ENCODE measurements at places on chromosomes 6 and 20. TPM values are rescaled to one million over a fixed set of nuclear protein-coding genes. Genes with fewer than 3 reads are reported as not detected.

GRCh38 chr6:35468980-35469750 lies 964 bp downstream of the RPL10A start:
- DNase-seq, result peak; percentile 32

DNA sequence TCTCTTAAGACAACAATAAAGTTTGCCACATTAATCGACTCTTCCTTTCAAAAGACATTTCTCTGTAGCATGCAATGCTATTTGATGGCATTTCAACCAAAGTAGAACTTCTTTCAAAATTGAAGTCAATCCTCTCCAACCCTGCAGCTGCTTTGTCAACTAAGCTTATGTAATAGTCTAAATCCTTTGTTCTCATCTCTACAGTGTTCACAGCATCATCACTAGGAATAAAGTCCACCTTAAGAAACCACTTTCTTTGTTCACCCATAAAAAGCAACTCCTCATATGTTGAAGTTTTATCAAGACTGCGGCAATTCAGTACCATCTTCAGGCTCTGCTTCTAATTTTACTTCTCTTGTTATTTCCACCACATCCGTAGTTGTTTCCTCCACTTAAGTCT lies 11.5 kb upstream of the BLOC1S5 start:
- no peak for DNase-seq

GRCh38 chr20:3115190-3116107 lies 30.9 kb upstream of the AVP start:
- DNase-seq, result peak; percentile 57

DNA sequence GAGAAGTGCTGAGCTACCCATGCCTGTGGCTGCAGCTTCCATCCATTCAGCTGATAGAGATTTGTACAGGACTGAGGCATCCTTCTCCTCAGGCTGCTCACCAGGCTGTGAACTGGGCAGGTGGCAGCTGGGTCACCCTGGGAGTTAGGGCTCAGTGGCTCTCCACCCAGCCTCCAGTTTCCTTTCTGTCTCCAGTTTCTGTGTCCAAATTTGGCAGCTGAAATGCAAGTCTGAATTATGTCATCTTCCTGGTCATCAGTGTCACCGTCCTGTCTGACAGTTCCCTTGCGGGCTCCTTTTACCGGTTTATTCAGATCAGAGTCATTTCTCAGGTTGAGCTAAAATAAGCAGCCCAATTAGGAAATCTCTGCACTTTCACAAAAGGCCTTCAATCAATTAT lies 93.3 kb downstream of the EDN1 start:
- DNase-seq, result no peak

GRCh38 chr6:161374971-161375873 lies 101.4 kb upstream of the AGPAT4 start:
- DNase-seq, result peak; percentile 42

DNA sequence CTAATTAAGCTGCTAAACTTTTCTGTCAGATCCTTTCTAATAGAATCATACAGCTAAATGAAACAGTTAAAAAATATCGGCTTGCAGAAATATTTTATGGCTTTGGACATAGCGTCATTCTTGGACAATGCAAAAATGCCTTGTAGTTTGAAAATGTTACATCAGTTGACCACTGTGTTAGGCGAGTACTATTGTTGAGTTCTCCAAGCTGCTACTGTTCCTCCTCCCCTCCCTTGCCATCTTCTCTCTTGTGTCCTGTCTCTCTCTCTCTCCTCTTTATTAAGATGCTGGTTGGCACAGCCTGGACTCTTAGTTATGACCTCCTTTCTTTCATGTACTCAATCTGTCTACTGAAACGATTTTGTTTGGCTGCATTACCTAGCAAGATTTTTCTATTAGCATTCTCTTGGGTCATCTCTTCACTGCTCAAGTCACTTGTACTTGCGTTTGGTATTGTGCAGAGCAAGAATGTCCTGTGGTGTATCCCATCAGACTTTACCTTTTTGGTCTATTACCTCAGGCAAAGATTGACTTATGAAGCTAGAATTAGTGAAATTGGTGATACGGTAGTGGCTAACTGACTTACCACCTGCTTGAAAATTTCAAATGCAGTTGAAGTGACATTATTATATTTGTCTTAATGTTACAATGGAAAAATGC lies 127.9 kb downstream of the FARS2 start:
- DNase-seq, result no peak

DNA sequence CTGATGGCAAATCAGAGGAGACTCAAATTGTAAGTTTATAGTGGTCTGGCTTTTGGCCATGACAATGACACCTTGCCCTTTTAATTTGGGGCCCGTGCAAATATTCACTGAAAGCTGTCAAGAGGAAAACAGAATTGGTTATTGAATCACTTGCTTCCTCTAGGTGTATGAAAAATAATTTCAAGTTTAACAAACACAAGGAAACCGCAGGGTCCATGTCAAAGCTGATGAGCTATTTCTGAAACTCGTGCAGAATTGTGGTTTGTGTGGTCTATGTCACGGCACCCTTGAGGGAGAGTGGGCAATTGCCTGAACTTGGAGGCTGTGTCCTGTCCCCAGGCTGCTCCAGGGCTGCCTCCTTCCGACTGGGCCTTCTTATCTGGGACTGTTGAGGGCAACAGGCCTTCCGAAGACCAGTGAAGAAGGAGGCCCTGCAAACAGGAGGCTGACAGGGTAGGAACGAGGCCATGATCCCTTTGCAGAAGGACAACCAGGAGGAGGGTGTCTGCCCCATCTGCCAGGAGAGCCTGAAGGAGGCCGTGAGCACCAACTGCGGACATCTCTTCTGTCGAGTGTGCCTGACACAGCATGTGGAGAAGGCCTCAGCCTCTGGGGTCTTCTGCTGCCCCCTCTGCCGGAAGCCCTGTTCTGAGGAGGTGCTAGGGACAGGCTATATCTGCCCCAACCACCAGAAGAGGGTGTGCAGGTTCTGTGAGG lies 788 bp downstream of the TRIM40 start:
- DNase-seq, result no peak

Gene ID4
- 222 TPM for total RNA-seq
